ENCODE measurements at places on chromosomes 11 and 22.

DNA sequence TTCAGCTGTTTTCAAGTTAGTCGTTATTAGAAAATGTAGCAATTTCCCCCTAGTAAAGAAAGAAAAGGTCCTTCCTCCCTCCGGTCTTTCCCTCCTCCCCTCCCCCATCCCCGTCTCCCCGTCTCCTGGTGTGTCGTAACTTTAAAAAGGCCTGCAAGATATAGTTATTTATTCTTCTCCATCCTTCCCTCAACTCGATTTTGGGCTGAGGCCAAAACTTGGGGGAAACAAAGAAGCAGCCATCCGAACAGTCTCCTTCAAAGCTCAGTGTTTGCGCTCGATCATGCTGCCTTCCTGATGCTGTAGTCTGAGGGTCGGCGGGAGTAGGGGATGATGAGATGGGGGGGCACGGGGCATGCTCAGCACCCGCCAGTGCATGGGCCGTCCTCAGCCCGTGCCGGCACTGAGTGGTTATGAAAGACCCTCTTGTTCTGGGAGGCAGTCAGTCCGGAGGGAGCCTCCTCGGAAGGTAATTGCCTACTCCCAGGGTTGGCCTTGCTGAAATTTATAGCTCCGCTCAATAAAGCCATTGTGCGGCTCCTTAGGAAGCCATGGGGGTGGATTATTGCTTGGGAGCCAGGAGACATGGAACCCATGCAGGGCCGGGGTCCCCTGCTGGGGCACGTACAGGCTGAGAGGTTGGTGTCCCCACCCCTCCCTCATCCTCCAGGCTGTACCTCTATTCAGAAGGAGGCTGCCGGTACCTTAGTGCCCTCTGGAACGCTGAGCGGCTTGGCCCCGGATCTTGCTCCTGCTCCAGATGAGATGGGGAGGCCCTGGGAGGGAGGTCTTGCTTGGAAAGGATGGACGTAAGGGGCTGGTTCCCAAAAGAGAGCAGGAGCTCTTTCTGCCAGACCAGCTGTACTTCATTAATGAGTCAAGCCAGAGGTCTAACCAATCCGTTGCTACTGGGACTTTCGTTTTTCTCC lies 212.7 kb upstream of the CADM1 start:
- ATAC-seq: no peak

- ATAC-seq: no peak
Observed at GRCh38 chr11:126891556-126892217, 108.9 kb downstream of the KIRREL3 start.

- no peak for ATAC-seq
Observed at GRCh38 chr11:94400457-94400838, 771 bp downstream of the GPR83 start.

- no peak for ATAC-seq
Observed at GRCh38 chr11:77457340-77457739, 16.6 kb downstream of the PAK1 start.

GRCh38 chr11:1085440-1086170 lies 10.9 kb downstream of the MUC2 start:
- no peak for ATAC-seq

DNA sequence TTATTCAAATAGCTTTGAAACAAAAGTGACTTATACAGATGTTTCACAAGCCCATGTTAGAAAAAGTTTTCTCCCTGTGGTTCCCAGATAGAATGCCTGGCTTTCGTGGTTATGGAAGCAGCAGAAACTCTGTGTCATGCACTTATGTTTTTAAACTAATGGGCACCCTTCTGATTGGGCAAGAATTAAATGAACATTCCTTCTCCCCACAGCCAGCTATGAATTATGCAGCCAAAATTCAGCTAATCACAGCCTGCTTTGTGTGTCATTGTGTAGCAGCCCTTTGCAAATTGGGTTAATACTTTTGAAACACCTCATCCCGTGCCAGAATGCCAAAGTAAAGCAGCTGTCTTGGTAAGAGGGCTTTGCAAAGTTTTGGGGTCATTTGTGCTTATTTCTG lies 46.9 kb downstream of the PANX1 start:
- no peak for ATAC-seq
